Stimulated activated CD4-positive, alpha-beta T cell treated with anti-CD3 and anti-CD28 coated beads, TNF-alpha, amount 100 ng/mL, for 1 hour (primary cell): ENCODE measurements at places on chromosomes 1 and 21.

DNA sequence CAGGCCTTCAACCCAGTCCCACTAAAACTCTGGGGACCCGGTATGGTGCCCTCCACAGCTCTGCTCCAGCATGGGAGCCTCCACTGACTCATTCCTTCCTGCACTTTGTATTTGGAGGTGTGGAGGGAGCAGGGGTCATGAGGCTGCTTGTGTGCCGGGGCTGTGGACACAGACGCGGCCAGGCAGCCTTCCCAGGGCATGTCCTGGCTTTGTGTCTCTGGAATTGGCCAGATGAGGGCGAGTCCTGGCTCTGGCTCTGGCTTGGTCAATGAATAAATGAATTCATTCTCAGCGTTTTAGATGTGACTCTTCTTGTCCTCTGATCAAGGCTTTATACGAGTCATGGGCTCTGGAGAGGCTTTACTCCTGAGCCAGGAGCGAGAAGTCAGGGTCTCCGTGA lies 19.1 kb downstream of the AJAP1 start:
- no peak for DNase-seq

DNA sequence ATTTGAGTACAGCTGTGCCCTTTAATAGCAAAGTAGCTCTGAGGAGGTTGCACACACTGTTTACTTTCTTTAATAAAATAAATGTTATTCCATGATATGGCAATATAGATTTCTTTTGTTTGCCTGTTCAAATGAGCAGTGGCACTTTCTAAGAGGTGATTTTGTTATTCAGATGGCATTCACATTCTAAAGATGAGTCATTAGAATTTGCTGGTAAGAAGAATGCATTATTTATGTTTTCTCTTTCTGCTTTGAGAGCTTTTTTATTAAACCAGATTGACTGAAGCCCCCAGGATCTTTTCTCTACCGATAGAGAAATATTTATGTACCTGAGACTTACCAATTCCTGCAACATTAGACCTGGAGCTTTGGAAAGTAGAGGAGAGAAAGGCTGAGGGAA lies 11.2 kb upstream of the LEPR start:
- no peak for DNase-seq

GRCh38 chr1:101120868-101121267 lies 95.3 kb upstream of the DPH5 start:
- no peak for DNase-seq

DNA sequence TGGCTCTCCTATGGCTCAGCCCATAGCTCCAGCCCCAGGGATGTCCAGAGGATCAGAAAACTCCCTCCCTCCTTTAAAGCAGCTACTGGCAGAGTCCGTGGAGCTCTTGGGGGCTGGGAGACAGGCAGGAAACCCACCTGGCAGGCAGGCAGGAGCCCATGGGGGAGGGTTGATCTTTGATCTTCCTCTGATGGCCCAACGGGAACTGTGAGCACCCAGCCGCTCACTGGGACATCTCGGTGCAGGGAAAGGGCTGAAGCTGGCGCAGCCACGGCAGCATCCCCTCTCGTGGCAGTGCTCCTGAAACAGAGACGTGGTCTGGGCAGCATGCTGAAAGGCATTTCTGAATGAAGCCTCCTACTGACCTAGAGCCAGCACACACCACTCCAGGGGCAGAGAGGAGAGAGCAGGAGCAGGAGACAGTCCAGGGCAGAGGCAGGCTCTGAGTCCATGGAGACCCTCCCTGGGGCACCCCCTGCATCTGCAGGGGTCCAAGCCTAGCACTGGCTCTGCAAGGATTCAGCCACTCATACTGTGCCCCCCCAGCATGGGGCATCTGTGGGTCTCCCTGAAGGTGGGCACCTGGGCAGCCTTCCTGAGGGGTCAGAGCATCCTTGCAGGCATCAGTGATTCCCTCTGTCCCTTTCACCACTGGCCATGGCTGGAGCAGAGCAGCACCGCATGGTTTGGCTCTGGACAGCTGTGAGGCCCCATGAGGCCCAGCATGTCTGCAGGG lies 4.9 kb upstream of the SLX9 start:
- DNase-seq = no peak

- DNase-seq = no peak
Measured at GRCh38 chr1:36486439-36487335, 4.0 kb upstream of the CSF3R start.

DNA sequence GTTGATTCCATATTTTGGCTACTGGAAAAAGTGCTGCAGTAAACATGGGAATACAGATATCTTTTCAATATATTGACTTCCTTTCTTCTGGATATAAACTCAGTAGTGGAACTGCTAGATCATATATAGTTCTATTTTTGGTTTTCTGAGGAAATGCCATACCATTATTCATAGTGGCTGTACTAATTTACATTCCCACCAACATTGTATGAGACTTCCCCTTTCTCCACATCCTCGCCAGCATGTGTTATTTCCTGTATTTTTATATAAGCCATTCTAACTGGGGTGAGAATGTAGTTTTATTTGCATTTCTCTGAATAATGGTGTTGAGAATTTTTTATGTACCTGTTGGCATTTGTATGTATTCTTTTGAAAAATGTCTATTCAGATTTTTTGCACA lies 385.2 kb downstream of the NUF2 start:
- no peak for DNase-seq

GRCh38 chr1:51543858-51544257 lies 24.8 kb upstream of the EPS15 start:
- DNase-seq = no peak

GRCh38 chr21:41752231-41752681 lies 14.6 kb downstream of the RIPK4 start:
- no peak for DNase-seq

DNA sequence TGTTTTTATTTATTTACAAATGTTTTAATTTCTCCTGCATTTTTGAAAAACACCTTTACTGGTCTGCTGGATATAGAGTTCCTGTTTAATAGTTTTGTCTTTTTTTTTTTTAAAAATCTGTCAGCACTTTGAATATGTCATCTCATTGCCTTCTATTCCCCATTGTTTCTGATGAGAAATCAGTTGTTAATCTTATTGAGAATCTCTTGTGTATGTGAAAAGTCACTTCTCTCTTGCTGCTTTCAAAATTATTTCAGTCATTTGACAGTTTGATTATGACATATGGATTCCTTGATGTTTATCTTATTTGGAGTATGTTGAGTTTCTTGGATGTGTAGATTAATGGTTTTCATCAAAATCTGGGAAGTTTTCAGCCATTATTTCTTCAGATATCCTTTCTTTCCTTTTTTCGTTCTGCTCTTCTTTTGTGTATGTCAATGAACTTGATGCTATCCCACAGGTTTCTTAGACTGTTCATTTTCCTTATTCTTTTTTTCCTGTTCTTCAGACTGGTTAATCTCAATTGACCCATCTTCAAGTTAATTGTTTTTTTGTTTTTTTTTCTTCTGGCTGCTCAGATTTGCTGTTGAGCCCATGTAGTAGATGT lies 51.2 kb upstream of the CCDC190 start:
- DNase-seq = no peak

DNA sequence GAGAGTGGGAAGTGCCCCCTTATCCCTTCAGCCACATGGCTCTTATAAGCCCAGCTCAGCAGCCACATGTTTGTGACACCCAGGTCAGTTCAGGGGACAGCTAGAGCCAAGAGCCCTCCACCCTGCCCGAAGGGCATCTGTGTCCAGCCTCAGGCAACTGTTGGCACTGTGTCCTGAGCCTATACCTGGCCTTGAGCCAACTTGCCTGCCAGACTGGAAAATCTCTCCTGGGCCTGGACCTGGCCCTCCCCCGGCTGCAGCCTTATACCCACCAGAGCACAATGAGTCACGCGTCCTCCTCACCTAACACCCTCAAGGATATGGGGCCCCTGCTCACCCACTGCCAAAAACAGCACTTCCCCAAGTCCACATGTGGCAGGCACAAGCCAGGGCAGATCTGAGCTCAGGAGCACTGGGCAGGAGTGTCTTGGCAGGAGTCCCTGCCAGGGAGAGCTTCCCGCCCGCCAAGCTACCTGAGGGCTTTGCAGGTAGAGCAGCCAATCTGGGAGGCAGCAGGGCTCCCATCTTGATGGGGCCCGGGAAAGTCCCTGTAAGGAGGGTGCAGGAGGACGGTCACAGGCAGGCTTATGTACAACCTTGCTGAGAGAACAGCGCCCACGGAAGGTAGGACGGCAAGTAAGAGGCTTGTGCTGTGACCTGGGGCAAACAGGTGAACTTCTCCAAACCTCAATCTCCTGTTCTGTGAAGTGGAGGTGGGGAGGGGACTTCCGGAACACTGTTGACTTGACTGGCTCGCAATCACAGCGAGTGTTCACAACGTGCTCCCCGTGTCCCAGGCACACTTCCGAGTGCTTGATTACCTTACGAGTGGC lies 19.8 kb upstream of the HSPG2 start:
- peak; percentile 12 for DNase-seq

DNA sequence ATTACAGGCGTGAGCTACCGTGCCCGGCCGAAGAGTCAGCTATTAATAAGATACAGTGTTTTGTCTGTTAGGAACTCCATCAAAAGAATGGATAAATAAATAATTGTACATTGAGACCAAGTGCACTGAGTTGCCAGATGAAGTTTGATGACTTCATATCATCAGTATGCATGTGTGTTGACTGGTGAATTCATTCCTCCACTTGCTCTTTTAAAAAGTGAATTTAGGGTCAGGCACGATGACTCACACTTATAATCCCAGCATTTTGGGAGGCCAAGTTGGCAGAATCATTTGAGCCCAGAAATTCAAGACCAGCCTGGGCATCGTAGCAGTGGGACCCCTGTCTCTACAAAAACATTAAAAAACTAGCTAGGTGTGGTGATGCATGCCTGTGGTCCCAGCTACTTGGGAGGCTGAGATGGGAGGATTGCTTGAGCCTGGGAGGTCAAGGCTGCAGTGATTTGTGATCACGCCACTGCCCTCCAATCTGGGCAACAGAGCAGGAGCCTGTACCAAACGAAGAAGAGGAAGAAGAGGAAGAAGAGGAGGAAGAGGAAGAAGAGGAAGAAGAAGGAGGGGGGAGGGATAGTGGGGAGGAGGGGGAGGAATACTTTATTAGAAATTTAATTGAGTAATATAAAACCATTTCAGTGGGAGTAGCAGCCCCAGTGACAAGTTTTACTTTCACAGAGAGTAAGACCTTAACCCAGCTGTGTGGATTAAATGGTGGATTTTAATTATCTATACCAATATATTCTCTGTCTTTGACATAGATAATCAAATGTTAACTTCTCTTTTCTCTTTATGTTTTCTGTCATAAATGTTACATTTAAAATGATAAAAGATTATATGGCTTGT lies 74.9 kb downstream of the CCDC18 start:
- DNase-seq = no peak

GRCh38 chr1:5944154-5944842 lies 47.9 kb downstream of the NPHP4 start:
- no peak for DNase-seq

GRCh38 chr1:222665964-222666363 lies 46.3 kb downstream of the AIDA start:
- no peak for DNase-seq

DNA sequence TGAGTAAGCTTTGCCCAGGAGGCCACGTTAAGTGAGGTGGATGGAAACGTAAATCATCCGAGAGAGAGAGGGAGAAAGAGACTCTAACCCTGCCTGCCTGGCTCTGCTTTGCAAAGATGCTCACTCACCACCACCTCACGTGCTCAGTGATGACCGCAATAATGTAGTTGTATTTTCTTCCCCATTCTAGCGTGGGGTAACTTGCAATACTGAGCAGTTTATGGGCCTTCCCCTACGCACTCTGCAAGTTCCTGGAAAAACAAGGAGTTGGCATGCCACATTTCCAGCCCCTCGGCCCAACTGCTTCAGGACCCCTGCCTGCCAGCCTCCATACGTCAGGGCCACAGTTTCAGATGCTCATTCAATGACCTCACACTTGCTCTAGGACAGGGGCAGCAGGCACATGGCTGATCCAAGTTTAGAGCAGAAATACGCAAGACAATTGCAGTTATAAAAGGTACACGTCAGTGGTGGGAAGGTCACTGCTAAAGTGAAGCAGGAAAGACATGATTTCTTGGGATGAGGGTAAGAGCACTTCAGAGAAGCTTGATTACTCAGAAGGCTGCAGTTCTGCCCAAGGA lies 112.5 kb upstream of the RAB4A start:
- no peak for DNase-seq

- DNase-seq = no peak
Measured at GRCh38 chr1:211589782-211590721, 11.1 kb upstream of the SLC30A1 start.

GRCh38 chr21:27581168-27581567 lies 614.3 kb upstream of the ADAMTS5 start:
- DNase-seq = no peak

DNA sequence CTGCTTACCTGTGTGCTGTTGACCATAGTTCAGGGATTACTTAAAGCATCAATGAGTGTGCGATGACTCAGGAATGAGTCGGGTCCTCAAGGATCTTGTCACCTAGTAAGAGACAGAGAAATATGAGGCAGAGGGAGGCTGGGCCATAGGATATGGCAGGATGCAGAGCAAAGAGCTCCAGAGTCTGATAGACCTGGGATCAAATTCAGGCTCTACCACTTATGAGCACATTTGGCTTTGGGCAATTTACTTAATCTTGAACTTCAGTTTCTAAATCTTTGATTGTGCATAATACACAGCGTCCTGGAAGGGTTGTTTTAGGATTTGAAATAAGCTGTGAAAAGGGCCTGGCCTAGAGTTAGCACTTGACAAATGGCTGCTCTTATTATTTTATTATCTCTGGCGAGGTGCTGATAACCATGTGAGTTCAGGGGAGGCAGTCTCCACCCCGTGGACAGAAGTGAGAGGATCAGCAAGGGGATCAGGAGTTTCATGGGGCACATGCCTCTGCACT lies 94.5 kb downstream of the ROR1 start:
- DNase-seq = no peak

DNA sequence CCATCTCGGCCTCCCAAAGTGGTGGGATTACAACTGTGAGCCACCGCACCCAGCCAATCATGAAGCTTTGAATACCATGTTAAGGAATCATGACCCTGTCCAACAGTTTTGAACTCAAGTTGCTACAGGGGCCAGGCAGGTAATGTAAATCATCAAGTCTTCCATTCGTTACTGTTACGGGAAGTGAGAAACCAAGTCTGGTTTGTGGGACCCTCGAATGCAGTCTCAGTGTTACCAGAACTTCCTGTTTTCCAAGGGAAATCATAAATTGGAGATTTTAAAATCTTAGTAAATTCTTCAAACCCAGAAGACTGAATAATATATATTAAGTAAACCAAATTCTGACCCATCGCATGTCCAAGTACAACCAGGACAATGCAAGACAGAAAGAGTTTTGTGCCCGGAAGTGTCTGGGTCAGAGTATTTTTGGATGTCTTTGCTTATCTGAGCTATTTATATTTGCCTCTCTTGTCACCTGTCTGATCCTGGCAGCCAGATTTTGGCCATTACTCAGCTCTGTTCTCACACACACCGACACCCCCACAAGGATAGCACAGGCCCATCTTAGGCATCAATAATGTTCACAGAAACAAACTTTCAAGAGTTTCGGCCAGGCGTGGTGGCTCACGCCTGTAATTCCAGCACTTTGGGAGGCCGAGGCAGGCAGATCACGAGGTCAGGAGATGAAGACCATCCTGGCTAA lies 8.8 kb downstream of the ATP5IF1 start:
- no peak for DNase-seq

DNA sequence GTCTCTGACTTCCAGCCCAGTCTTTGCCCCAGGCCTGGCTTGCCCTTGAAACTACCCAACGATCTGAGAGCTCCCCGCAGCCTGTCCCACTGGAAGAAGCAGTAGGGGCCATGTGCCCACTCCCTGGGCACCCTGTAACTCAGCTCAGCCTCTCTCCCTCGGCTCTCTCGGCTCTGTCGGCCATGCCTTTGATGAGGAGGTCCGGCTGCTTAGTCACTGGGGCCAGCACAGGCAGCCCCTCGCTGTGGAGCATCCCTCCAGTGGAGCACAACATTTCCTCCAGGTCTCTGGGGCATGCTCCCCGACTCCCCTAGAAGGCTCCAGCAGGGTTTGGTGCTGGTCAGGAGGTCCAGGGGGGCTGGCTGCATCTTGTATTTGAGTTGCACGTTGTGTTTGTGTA lies 83.3 kb upstream of the DISP3 start:
- DNase-seq = no peak
